ENCODE measurements at places on chromosomes 12 and 14.

DNA sequence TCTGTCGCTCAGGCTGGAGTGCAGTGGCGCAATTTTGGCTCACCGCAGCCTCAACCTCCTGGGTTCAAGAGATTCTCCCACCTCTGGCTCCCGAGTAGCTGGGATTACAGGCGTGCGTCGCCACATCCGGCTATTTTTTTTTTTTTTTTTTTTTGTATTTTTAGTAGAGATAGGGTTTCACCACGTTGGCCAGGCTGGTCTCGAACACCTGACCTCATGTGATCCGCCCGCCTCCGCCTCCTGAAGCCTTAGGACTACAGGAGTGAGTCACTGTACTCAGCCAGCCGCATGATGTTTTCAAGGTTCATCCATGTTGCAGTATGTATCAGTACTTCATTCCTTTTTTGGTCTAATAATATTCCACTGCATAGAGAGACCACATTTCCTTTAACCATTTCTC lies 2.4 kb upstream of the RNF34 start:
- no peak for DNase-seq

DNA sequence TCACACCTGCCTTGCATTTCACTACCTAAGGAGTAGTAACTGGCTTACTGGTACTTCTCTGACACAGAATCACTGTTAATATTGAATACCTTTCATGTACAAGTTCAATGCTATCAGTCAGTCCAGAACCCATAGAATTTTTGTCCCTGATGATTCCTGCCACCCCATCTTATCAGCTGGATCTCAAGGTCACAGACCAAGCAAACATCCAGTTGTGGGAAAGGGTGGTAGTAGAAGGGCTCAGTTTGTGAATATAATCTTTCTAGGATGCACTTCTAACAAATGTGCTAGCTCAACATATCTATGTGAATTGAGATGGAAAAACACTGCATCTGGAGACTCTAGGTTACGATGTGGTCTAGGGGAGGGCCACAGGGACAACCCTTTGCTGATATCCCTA lies 14.1 kb downstream of the PPP1CC start:
- DNase-seq, result no peak

GRCh38 chr12:14410841-14411569 lies 45.5 kb downstream of the ATF7IP start:
- no peak for DNase-seq

DNA sequence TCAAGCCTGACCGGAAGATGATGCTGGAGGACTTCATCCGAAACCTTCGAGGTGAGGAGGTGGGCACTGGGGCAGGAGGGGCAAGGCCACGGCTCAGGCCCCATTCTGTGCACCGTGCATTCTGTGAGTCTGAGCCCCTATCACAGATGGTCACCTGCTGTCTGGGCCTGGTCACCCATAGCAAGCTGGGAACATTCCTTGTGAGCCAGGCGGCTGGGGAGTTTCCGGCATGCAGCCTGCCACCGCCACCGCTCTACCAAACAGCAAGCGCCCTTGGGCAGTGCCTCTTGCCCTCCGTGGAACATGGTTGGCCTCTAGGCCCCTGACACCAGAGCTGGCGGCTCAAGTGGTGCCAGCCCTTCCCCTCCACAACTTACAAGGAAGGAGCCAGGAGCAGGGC lies 56.3 kb downstream of the SLC6A12 start:
- DNase-seq, result no peak

DNA sequence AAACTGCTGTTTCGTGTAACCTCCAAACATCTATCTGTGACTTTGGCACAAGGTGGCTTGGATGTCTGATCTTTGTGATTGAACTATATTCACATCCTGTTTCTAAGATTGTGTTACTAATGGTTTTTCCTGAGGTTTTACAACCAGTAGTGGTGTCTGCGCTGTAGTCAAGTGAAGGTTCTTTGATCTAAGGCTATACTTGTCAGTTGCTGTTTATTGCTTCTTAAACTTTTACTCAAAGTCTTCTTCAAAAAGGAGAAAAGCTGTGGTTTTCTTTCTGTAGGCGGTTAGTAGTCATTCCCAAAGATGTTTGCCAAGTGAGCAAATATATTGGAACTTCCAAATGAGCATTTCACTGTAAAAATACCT lies 12.3 kb upstream of the CALM1 start:
- DNase-seq, result no peak

DNA sequence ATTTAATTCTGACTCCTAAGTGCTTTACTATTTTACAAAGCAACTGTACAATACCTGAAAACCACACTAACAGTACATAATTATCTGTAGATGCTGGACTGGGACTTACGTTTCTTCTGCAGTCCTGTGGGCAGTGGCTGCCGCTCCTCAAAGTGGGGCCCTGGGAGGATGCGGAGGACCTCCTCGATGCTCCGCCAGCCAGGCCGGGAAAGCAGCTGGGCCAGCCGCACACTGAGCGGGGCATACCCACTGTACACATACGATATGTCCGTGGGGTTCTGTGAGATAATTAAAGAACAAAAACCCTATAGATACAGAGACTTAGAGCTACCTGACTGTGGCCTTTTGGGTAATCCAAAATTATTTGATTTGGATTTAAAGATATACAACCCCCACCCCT lies 6.8 kb upstream of the DIABLO start:
- no peak for DNase-seq

GRCh38 chr12:117231750-117232149 lies 41.5 kb upstream of the FBXO21 start:
- no peak for DNase-seq

All from liver (tissue), 10 donors.